Activated CD4-positive, alpha-beta memory T cell treated with anti-CD3 and anti-CD28 coated beads, Interleukin-2, amount 10 ng/mL, durations not matched to agents 7 days and 5 days (primary cell): ENCODE measurements at places on chromosomes 12 and 14.

GRCh38 chr12:55073043-55074022, 52.9 kb upstream of the OR9K2 start:
- DNase-seq, result peak; percentile 79

DNA sequence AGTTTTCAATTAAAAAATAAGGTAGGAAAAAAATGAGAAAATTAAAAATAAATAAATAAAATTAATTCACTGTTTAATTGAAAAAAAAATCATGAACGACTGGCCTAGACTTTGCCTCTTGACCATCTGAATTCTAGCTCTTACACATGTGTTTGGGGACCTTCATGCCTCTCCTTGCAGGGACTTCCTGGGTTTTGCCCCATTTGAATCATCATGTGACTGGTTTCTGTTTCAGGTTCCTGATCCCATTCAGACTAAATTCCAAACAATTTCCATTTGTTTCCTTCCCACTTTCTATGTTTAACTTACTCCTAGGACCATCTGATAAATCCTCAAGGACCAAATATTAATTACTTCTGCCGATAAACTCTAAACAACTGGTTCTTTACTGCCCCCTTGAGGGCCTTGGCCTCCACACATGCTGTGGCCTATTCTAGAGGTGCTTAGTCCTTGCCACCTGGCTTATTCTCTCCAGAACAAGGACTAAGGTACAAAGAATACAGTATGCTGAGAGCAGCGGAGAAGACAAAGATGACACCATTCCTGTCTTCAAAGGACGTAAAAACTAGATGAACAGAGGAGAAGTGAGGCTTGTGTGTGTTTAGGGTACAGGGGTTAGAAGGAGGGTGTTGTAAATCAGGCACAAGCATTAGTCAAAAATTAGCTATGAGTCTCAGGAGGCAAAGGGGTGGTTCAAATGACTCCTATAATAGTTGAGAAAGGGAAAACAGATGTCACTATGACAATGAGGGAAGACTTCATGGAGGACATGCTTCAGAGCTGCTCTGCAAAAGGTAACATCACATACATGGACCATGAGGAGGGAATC, 125.8 kb upstream of the AVPR1A start:
- no peak for DNase-seq

DNA sequence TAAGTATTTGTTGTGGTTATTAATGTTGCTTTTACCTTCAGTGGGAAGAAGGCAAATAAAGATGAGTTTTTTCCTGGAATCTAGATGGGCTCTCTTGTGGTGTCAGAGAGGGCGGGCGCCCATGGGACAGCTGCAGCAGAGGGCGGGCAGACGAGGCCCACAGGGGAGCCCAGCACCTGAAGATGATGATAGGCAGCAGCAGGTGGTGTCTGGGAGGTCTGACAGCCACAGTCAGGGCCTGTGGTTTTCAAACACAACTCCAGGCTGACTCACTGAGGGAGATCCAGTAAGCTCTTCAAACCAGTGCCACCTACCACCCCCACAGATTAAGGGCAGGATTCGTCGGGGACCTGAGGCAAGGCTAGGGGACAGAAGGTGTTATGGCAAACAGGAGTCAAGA, 42.8 kb downstream of the NKX2-1 start:
- no peak for DNase-seq

DNA sequence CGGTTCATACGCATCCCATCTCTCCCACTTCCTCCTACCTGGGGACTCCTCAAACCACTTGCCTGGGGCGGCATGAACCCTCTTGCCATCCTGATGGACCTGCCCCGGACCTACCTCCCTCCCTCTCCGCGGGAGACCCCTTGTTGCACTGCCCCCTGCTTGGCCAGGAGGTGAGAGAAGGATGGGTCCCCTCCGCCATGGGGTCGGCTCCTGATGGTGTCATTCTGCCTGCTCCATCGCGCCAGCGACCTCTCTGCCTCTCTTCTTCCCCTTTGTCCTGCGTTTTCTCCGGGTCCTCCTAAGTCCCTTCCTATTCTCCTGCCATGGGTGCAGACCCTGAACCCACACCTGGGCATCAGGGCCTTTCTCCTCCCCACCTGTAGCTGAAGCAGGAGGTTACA, 3.6 kb downstream of the WNT1 start:
- DNase-seq, result no peak

GRCh38 chr14:92729634-92730358, 18.6 kb downstream of the LGMN start:
- peak; percentile 33 for DNase-seq

- DNase-seq, result no peak
Observed at GRCh38 chr12:110501399-110501751, 536 bp downstream of the VPS29 start.

GRCh38 chr14:29262979-29263378, 496.4 kb downstream of the FOXG1 start:
- no peak for DNase-seq

- DNase-seq, result no peak
Observed at GRCh38 chr12:45305907-45306306, 90.0 kb downstream of the ANO6 start.
